Activated CD4-positive, alpha-beta memory T cell treated with anti-CD3 and anti-CD28 coated beads, Interleukin-2, amount 10 ng/mL, durations not matched to agents 7 days and 5 days (primary cell): ENCODE measurements at places on chromosomes 12 and 14.
A peak's percentile ranks its signal among the peaks of the same experiment; 100 is the strongest.

GRCh38 chr14:102517392-102518062 is 8.0 kb upstream of the ANKRD9 start:
- H3K4me3 ChIP-seq, result peak overlapping the region; percentile 72
- peaks cover 3% of the 10 kb centered on the region for H3K4me1 ChIP-seq
- DNase-seq, result no peak
- H3K27ac ChIP-seq, result no peak overlapping the region
- peaks cover 12% of the 10 kb centered on the region for H3K27me3 ChIP-seq

DNA sequence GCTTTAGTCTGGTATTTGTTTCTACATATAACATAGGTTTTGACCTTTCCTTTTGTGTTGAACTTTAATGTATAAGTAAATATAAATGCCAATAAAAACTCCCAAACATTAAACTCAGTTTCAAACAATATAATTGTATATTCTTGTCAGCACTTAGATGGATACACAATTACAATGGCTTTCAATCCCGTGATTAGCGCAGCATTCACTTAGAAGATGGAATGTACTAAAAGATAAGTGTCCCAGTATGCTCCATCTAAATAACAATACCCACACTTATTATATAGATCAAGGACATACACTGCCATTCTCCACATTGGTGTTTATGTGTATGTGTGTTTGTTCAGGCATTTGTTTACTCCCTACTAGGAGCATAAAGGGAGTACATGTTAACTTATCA is 193.1 kb downstream of the SOX5 start:
- H3K4me1 ChIP-seq, result no peaks in the 10 kb centered on the region
- no peaks in the 10 kb centered on the region for H3K27me3 ChIP-seq
- H3K36me3 ChIP-seq, result no peaks in the 10 kb centered on the region
- H3K27ac ChIP-seq, result no peak overlapping the region
- no peak overlapping the region for H3K4me3 ChIP-seq

GRCh38 chr14:71711619-71712018 is 220.6 kb upstream of the RGS6 start:
- no peak for DNase-seq
- peaks cover 25% of the 10 kb centered on the region for H3K4me1 ChIP-seq
- H3K27me3 ChIP-seq, result no peaks in the 10 kb centered on the region
- no peak overlapping the region for H3K27ac ChIP-seq
- H3K4me3 ChIP-seq, result no peak overlapping the region

GRCh38 chr14:81625343-81625742 is 91.7 kb upstream of the SEL1L start:
- no peak for DNase-seq
- H3K36me3 ChIP-seq, result no peaks in the 10 kb centered on the region
- no peaks in the 10 kb centered on the region for H3K27me3 ChIP-seq
- no peak overlapping the region for H3K27ac ChIP-seq
- no peaks in the 10 kb centered on the region for H3K4me1 ChIP-seq

DNA sequence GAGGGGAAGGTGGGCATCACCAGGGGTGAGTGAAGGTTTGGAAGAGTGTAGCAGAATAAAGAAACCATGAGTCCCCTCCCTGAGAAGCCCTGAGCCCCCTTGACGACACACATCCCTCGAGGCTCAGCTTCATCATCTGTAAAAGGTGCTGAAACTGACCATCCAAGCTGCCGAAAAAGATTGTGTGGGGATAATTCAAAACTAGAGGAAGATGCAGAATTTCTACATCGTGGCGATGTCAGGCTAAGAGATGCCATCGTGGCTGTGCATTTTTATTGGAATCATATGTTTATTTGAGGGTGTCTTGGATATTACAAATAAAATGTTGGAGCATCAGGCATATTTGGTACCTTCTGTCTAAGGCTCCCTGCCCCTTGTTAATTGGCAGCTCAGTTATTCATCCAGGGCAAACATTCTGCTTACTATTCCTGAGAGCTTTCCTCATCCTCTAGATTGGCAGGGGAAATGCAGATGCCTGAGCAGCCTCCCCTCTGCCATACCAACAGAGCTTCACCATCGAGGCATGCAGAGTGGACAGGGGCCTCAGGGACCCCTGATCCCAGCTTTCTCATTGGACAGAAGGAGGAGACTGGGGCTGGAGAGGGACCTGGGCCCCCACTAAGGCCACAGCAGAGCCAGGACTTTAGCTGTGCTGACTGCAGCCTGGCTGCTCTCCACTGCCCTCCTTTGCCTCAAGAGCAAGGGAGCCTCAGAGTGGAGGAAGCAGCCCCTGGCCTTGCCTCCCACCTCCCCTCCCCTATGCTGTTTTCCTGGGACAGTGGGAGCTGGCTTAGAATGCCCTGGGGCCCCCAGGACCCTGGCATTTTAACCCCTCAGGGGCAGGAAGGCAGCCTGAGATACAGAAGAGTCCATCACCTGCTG is 7.0 kb downstream of the SERPINA1 start:
- no peak for DNase-seq
- peaks cover 2% of the 10 kb centered on the region for H3K4me1 ChIP-seq
- no peak overlapping the region for H3K27ac ChIP-seq
- H3K36me3 ChIP-seq, result no peaks in the 10 kb centered on the region

DNA sequence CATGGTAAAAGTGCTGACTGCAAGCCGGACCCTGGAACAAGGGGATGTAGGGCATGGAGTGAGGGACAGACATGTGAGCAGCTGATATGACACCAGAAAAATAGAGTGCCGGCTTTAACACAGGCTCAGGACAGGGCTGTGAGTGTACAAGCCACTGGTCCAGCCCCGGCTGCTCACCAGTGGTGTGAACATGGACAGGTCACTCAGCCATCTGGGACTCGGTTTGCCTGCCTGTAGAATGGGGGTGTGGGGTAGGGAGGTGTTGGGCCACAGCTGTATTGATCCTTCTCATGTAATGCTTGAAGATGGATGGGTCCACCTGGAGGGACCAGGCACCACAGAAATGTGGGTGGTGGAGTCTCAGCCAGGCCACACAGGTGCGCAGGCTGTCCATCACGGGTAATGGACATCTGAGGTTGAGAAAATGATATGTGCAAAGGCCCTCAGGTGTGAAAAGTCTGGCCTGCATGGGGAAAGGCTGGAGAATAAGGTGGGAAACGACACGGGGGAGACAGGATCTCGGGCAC is 10.6 kb upstream of the KRT74 start:
- H3K4me1 ChIP-seq, result peaks cover 18% of the 10 kb centered on the region
- no peak overlapping the region for H3K27ac ChIP-seq
- no peak for DNase-seq
- peaks cover 3% of the 10 kb centered on the region for H3K27me3 ChIP-seq
- no peaks in the 10 kb centered on the region for H3K36me3 ChIP-seq
- H3K4me3 ChIP-seq, result no peak overlapping the region

DNA sequence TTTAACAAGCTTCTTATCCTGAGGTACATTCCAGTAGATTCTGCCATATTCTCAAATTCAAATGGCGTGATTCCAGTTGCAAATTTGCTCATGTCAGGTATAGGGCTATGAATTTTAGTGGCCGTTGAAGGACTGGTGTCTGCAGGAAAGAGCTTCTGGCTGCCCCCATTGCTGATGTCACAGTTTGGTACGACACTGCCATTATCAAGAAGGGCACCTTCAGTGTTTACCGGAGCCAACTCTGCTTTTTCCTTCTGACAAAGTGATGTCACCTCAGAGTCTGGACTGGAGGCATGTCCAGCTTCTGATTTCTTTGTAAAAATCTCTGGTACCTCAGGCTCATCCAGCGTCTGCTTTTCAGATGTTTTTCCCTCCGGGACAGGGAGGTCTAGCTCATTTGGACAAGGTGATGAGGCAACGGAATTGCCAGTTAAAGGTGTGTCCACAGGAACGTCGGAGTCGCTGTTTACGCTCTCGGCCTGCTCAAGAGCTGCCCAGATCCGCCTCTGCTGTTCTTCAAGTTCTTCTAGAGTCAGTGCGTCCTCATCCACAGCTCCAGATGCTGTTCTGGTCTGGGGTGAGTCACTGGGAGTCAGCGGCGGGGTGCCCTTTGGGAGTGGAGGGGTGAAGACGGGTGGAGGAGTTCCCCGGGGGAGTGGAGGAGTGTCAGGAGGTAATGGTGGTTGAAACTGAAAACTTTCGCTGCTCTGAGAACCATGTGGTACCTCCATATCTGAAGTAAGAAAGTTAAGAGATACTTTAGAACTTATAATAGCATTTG is 27.0 kb downstream of the ZCCHC8 start:
- no peak overlapping the region for H3K27ac ChIP-seq
- DNase-seq, result peak; percentile 19
- no peak overlapping the region for H3K4me3 ChIP-seq
- H3K36me3 ChIP-seq, result peaks cover 53% of the 10 kb centered on the region
- no peaks in the 10 kb centered on the region for H3K27me3 ChIP-seq

DNA sequence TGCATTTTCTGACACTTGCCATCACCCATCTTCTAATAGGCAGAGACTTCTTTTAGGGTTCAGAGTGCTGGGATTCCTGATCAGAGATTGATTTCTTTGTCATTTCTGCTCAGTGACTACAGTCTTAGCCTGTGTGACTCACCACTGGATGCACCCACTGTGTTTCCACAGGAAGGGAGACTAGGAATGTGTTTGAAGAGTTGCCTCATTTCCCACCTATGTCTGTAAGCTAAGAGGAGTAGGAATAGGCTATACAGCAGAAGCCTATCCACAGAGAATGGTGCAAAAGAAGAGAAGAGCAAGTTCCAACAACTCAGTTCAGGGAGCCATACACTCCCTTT is 60.2 kb upstream of the ACTN1 start:
- H3K4me3 ChIP-seq, result no peak overlapping the region
- peaks cover 63% of the 10 kb centered on the region for H3K27me3 ChIP-seq
- no peaks in the 10 kb centered on the region for H3K4me1 ChIP-seq
- DNase-seq, result no peak

DNA sequence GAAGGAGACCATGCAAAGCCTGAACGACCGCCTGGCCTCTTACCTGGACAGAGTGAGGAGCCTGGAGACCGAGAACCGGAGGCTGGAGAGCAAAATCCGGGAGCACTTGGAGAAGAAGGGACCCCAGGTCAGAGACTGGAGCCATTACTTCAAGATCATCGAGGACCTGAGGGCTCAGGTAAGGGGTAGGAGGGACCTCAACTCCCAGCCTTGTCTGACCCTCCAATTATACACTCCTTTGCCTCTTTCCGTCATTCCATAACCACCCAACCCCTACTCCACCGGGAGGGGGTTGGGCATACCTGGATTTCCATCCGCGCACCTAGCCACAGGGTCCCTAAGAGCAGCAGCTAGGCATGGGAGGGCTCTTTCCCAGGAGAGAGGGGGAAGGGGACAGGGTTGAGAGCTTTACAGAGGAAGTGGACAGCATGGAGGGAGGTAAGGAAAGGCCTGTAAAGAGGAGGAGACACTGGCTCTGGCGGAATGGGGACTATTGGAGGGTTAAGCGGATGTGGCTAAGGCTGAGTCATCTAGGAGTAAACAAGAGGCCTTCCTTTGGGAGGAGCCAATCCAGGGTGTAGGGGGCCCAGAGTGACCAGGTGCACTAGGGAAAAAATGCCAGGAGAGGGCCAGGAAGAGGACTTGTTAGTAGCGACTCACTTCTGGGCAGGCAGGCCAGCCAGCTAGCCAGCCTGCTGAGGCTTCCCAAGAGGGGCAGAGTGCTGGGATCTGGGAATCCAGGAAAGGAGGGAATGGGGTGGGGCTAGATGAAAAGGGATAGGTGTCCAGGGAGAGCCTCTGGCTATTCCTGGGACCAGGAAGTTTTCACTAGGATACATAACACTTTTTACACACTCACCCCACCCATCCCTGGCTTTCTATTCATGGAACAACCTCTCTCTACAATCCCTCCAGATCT is 754 bp downstream of the KRT18 start:
- no peak overlapping the region for H3K27ac ChIP-seq
- no peaks in the 10 kb centered on the region for H3K36me3 ChIP-seq
- H3K4me3 ChIP-seq, result peak overlapping the region; percentile 63
- H3K27me3 ChIP-seq, result peaks cover 9% of the 10 kb centered on the region
- DNase-seq, result no peak

DNA sequence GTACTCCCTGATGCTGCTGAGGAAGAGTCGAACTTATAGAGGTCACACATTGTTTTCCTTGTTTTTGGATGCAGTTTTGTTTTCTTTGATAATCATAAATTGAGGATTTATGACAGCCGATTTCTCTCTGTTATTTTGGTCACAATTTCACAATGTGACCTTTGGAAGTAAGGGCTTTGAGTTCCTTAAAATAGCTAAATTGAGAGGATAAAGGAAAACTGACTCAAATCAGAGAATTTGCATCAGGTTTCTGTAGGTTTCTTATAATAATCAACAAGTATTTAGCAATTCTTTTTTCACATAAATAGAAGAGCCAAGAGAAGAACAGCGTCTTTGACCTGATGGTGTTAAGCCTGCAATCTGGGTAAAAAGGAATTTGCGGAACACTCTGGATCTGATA is 66.1 kb downstream of the ETV6 start:
- no peak overlapping the region for H3K27ac ChIP-seq
- H3K36me3 ChIP-seq, result peaks cover 26% of the 10 kb centered on the region
- DNase-seq, result no peak
- no peaks in the 10 kb centered on the region for H3K27me3 ChIP-seq
- peaks cover 28% of the 10 kb centered on the region for H3K4me1 ChIP-seq

DNA sequence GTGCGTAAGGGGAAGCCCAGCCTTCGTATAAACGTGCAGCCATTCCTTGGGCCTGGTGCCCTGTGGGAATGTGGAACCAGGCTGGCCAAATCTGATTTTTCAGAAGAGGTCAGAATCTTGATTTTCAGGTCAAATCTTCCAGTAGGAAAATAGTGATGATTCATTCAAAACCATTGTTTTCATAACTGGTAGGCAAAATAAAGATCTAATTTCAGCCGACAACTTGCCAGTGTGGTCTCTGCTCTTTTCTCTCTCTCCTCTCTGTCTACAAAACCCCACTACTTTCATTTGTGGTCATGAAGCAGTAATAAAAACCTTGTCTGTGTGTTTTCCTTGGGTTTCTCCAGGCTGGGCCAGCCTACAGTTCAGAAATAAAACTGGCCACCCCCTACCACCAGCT is 135.1 kb downstream of the RBM19 start:
- no peaks in the 10 kb centered on the region for H3K36me3 ChIP-seq
- H3K27me3 ChIP-seq, result no peaks in the 10 kb centered on the region
- no peaks in the 10 kb centered on the region for H3K4me1 ChIP-seq
- DNase-seq, result no peak
- H3K27ac ChIP-seq, result no peak overlapping the region
- no peak overlapping the region for H3K4me3 ChIP-seq

DNA sequence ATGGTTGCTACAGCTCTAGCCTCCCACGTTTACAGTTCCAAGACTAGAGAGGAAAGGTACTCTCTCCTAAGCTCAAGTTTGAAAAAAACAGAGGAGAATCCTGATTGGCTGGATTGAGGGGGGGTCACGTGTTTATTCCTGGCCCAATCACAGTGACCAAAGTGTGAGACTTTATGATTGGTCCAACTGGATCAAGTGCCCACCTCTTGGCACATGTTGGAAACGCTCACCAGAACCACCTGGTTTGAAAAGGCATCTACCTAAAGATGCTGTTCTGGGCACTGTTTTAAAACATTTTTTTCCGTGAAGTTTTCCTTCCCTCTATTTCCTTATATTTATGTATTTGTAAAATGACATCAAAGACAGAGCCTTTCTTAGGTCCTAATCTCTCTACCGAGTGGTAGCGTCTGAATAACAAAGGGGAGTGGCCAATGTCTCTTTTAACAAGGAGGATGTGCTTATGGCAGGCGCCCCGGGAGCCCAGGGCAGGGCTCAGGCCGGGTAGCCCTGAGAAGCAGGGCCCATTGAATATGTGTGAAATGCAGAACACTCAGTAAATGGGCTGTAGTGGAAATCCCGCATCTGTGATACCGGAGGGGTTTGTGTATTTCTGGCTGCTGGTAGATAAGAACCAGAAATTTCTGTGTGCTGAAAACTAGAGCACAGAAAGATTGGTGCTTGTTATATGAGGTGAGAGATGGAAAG is 146.2 kb downstream of the ATP23 start:
- H3K36me3 ChIP-seq, result no peaks in the 10 kb centered on the region
- no peaks in the 10 kb centered on the region for H3K4me1 ChIP-seq
- no peak overlapping the region for H3K27ac ChIP-seq
- H3K27me3 ChIP-seq, result peaks cover 5% of the 10 kb centered on the region
- no peak for DNase-seq
